Kidney (tissue), 22 donors: ENCODE measurements at places on chromosomes 11 and 22. TPM values are rescaled to one million over a fixed set of nuclear protein-coding genes. Genes with fewer than 3 reads are reported as not detected.

- no peak for DNase-seq
Observed at GRCh38 chr22:49263101-49263500, 564.6 kb downstream of the BRD1 start.

- no peak for DNase-seq
Observed at GRCh38 chr22:21962655-21962949, 10.0 kb upstream of the PPM1F start.

DNA sequence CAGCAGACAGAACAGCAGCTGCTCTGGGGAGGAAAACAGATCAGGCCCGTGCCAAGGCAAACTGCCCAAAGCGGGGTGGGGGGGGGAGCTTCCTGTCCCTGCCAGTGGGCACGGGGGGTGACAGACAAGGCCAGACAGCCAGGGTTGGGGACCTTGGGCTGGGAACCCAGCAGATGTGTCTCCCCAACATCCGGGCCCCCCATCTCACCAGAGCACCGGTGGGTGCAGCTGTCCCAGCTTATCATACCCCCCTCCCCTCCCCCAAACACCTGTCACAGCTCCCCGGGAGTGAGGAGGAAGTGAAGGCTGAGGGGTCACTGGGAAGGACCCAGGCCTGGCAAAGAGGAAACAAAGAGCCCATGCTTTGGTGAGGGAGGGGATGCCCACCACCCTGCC lies 1.3 kb downstream of the PPP1R14B start:
- no peak for DNase-seq

GRCh38 chr22:27380855-27381254 lies 420.7 kb downstream of the MN1 start:
- no peak for DNase-seq

DNA sequence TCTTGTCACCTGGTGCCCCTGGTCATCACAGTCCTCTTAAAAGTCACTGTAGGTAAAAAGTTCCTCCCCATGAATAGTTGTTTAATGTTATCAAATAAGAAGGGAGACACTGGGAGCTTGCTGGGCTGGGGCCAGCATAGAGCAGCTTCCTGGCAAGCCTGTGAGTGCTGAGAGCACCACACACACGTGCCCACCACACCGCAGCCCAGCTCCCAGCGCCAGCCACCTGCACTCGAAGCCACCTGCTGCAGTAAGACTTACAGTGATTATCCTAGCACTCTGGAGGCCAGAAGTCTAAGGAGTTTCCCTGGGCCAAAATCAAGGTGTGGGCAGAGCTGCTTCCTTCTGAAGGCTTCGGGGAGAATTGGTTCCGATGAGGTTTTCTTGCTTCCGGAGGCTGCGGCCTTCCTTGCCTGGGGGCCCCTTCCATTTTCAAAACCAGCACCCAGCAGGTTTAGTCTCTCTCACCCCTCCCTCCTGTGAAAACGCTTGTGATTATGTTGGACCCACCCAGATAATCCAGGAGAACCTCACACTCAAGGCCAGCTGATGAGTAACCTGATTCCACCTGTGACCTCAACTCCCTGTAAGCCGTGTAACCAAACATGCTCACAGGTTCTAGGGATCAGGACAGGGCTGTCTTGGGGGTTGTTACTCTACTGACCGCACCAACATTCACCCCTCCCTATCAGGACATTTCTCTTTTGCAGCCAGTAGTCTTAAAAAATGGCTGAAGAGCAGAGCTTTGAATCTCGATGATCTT lies 687.2 kb downstream of the TBC1D22A start:
- no peak for DNase-seq

- DNase-seq: no peak
Observed at GRCh38 chr11:119750056-119750455, 21.1 kb upstream of the NECTIN1 start.

DNA sequence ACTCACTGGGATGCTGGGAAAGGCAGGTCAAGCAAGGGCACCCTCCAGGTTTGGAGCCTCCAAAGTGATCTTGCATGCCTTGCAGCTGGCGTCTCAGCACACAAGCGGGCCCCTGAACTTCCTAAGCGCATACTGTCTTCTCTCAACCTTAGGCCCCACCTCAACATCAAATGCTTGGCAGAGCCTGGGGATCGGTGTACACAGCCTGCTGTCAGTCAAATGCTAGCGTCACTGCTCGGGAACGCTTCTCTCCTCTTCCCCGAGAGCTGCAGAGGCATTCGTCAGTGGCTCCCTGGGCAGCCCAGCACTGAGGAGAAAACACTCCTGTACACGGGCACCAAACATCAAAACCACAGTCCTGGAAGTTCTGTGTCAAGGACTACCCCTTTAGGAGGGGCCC lies 124.9 kb downstream of the C11orf58 start:
- no peak for DNase-seq

GRCh38 chr22:39600491-39601179 lies 30.1 kb downstream of the CACNA1I start:
- no peak for DNase-seq

DNA sequence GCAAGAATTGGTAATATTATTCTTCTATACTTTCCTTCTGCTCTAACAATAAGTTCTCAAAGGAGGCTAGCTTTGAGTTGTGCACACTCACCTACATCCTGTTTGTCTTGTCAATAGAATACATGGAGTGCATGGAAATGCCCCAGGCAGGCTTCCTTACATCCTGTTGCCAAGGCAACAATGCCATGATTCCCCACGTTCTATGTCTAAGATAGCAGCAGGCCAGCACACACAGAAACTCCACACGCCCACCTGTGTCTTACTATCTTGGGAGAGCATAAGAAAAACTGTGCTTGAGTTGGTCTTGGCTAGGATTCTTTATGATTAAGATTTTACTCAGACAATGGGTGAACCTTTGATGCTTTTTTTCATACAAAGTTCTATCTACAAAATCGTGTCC lies 379.2 kb downstream of the AASDHPPT start:
- DNase-seq: no peak

DNA sequence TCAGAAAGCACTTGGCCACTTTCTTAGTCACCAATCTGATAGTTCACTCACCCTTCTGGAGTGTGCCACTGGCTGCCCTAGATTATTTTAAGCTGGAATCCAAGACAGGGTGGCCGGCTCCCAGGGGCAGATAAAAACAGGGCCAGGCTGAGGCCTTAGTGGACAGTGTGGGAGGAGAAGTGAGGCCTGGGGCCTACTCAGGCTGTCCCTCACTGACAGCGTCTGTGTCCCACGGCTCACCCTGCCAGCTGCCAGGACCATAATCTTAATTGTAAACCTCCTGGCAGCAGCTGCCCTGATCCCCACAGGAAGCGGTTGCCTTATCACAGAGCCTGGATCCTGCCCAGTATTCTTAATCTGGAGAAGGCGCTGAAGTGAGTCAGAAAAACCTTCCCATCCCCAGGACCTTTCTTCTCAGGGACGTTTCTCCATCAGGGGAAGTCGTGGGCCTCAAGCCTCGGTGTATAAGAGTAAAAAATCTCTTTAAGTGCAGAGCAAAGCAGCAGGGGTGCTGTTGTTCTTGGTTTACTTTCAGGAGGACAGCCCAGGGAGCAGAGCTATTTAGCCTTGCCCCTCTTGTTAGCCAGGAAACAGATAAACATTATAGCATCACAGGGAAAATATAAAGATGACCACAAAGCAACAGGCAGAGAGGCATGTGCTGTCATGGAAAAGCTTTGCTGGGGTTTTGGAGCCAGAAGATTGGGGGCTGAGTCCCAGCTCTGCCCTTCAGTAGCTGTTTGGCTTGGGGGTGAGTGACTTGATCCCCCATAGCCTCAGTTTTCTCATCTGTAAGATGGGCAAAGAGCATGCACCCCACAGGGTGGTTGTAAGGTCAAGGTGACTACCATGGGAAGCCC lies 39.6 kb downstream of the TSPAN18 start:
- DNase-seq: no peak

- no peak for DNase-seq
Observed at GRCh38 chr11:71154261-71154805, 98.0 kb downstream of the SHANK2 start.

GRCh38 chr22:37259540-37260029 lies 15.5 kb upstream of the RAC2 start:
- DNase-seq: no peak

- DNase-seq: peak; percentile 92
Observed at GRCh38 chr22:37166675-37167066, 17.0 kb upstream of the IL2RB start.

GRCh38 chr22:31243339-31244045 lies 31.4 kb downstream of the LIMK2 start:
- DNase-seq: no peak

DNA sequence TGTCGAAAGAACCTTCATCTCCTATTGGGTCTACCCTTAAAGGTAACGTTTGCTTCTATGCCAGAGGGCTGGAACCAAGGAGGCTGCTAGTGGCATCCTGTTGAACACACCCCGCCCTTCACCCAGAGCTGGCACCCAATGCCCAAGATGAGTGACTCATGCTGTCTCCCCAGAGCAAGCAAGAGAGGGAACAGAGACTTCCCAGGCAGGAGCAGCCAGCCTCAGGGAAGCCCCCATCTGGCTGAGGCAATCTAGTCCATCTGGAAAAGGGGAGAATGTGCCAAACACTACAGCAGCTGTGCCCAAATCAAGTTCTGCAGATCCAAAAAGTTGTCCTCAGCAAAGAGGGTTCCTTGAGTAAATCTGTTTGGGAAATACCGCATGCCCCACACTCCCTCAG lies 91.9 kb upstream of the TP53I11 start:
- no peak for DNase-seq

- DNase-seq: no peak
Observed at GRCh38 chr22:43399980-43400358, 11.8 kb upstream of the MPPED1 start.

GRCh38 chr11:17991783-17992433 lies 20.9 kb downstream of the SERGEF start:
- DNase-seq: peak; percentile 61

DNA sequence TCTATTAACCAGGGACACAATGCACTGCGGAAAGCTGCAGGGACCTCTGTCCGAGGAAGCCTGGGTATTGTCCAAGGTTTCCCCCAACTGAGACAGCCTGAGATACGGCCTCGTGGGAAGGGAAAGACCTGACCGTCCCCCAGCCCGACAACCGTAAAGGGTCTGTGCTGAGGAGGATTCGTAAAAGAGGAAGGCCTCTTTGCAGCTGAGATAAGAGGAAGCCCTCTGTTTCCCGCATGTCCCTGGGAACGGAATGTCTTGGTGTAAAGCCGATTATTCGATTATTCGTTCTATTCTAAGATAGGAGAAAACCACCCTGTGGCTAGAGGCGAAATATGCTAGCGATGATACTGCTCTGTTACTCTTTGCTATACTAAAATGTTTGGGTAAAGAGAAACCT lies 5.2 kb downstream of the BET1L start:
- DNase-seq: no peak

Gene OR8D1
- total RNA-seq: not detected

Gene VSIG10L2
- not detected for total RNA-seq

Gene DTX4
- 21.8 TPM for total RNA-seq

Gene RIMBP3C
- total RNA-seq: 0.22 TPM

Gene ANO3
- total RNA-seq: 1.5 TPM

Gene ASCL2
- 5.0 TPM for total RNA-seq

Gene RIC3
- total RNA-seq: 30.7 TPM

Gene PLXNB2
- 383 TPM for total RNA-seq

Gene C11orf97
- not detected for total RNA-seq

Gene CACNA1I
- 0.63 TPM for total RNA-seq

Gene SCGB2A2
- total RNA-seq: not detected
